Effector memory CD8-positive, alpha-beta T cell (primary cell): ENCODE measurements at places on chromosomes 2 and 18.

DNA sequence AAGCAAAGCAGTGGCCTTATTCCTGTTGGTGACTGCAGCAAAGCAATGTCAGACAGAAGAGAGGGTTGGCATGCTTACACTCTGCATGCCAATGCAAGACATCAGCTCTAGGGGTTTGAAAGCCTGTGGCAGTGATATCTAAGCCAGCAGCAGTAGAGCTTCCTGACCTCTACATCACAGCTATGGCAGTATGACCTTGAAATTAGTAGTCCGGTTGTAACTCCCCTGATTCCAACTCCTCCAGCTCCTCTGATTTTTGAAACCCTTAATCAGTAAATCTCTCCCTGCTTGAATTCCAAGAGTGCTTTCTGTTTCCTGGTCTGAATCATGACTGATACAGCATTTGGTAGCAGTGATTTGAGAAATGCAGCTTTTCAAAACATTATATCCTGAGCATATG lies 60.0 kb upstream of the LRP1B start:
- no peak for DNase-seq

- DNase-seq: no peak
These were observed 1135.6 kb upstream of the FAM98A start for GRCh38 chr2:34734662-34735061.

DNA sequence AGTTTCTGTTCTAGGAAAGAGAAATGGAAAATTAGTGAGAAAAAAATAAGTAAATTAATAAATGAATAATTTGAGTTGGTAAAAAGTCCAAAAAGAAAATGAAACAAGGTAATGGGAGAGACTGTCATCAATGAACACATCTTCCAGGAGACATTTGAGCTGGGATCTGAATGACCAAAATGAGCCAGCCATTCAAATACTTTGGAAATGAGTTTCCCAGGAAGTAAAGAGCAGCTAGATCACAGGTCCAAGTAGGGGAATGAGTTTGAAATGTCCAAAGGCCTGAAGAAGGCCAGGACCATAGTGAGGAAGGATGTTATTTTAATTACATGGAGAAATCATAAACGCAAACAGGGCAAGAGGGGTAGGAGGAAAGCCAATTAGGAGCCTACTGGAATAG lies 6.6 kb upstream of the DNAH7 start:
- DNase-seq: no peak

- DNase-seq: no peak
These were observed 2.1 kb downstream of the STK39 start for GRCh38 chr2:168245074-168245825.

GRCh38 chr18:55830544-55830943 lies 242.6 kb upstream of the TCF4 start:
- DNase-seq: no peak

- DNase-seq: no peak
These were observed 217.0 kb upstream of the UBE2E3 start for GRCh38 chr2:180763263-180763989.

DNA sequence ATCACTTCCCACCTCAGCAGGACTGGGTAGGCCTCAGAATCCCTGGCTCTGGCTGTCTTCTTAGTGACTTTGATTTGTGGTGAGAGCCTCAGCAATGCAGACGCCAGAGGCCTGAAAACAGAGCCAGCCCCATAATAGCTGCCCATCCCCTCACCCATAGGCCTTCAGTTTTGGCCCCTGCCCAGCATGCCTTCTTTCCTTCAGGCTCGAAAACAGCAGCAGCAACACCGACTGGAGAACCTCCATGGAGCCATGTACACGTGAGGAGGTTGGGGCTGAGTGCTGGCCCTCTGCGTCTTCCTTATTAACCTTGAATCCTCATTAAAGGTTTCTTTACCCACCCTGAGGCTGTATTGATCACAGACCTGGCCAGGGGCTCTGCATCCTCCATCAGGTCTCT lies 1.7 kb downstream of the RNF181 start:
- DNase-seq: no peak

GRCh38 chr2:209442939-209443338 lies 19.1 kb downstream of the MAP2 start:
- DNase-seq: no peak

GRCh38 chr2:203535784-203536585 lies 884 bp upstream of the RAPH1 start:
- no peak for DNase-seq

- peak; percentile 8 for DNase-seq
These were observed 78.8 kb upstream of the ATP8B1 start for GRCh38 chr18:57881818-57882413.

DNA sequence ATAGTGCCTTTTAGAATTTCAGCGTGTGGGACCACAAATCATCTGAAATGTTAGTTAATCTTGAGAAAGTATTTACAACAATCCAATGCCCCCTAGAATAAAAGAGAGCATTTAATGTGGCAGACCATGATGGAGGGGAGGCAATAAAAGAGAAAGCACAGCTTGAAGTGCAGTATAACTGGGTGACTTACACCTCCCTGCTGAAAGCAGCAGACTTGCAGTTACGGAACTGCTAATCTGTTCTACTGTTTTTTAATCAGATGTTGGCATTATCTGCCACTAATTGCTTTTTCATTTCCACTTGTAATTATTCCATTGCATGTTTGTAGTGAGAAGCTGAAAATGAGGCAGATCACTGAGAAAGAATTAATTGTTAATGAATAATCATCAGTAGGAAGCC lies 130.5 kb upstream of the ITGA4 start:
- no peak for DNase-seq

DNA sequence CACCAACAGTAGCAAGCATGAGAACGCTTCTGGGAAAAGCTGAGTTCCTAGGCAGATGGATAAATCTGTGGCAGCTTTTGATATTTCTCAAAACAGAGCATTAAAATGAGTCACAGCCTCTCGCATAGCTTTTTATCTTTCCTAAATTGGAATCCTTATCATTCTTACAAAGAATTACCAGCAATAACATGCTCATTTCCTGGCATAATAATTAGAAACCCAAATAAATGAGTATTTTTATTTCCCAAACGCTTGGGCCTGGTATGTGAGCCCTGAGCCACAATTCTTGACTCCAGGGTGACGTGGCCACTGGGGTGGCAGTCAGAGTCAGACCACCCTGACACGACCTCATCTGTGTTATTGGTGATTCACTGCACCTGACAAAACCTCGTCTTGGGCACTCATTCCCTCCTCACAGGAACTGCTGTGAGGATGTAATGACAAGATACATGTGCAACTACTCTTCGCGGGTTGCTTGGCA lies 210.7 kb downstream of the ARL4C start:
- DNase-seq: no peak

- no peak for DNase-seq
These were observed 133.5 kb upstream of the MGAT5 start for GRCh38 chr2:134120406-134120732.

DNA sequence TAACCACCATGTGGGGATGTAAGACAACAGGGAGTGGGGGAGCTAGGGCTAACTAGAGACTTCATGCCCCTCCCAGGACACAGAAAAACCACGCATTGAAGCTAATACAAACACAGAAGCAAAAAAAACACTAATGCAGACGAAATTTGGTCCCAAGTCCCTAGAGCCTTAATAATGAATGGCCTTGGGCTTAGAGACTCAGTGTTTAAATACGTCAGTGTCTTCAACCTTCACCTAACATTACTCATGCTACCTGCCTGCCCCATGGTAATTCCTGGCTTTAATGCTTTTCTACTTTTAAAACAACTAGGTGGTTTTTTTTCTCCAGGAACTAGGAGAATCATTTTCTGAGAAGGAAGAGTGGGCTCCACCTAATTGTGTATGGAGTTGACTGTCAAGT lies 64.1 kb upstream of the ITSN2 start:
- DNase-seq: no peak

GRCh38 chr2:217393585-217394032 lies 533.7 kb upstream of the TNP1 start:
- no peak for DNase-seq

DNA sequence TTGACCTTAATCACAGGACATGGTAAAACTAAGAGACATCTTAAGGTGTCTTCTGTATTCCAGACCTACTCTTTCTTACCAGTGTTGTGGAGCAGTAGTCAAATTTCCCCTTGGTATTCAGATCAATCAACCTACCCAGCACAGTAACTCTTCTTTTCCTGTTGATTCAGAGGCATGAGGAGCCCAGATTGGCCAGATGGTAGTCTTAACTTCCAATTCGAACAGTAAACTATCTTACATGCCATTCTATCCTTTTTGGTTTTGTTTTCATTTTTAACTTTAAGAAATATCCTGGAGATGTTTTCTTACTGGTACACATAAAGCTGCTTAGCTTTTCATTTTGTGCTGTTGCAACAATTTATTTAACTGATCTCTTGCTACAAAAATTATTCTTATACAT lies 630.3 kb upstream of the PKDCC start:
- DNase-seq: no peak

DNA sequence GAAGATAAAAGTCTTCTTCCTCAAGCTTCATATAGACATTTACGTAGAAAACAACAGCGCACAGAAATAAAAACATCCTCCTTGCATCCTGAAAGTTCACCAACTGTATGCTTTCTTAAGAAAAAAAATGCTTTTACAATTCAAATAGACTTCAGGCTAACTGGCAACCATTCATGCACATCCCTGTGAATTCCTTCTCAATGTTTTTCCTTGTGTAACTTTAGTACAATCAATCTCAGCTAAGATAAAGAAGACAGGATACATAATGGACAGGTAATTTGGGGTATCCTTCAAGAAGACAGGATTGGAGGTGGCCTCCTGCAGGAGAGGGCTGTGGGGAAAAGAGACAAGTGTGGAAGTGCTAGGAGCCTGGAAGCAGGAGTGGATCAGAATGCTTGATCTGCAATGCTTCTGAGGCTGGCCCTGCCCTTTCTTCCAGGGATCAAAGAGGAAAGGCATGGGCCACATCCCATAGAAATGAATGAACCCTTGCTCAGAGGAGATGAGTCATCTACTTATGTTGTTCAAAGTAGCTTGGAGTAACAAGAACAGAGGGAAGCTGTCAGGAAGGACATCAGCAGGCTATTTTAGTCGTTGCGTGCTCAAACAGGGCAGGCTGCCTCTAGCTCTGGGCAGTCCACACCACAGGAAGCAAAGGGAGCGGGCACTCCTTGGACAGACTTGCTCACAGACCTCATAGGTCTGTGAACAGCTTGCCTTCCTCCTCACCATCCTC lies 126.6 kb downstream of the TMEM131 start:
- DNase-seq: no peak

DNA sequence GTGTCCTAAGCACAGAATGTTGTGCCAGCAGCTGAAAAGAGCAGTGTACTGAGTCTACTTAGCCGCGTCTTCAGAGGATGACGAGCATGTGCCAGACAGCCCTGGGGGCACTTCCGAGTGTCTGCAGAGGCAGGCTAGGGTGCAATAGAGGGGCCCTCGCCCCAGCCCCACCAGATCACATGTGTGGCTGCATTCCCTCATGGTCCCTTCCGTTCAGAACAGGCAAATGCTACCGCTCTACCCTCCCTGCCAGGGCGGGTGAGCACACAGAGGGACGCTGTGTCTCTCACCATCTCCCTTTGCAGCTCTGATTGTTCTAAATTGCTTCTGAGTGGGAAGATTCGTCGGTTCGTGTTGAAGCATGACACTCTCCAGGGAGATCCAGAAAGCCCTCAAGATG lies 212.2 kb upstream of the RAB12 start:
- no peak for DNase-seq

GRCh38 chr18:68992719-68993482 lies 195.0 kb downstream of the CCDC102B start:
- DNase-seq: no peak

- DNase-seq: no peak
These were observed 699.6 kb downstream of the NYAP2 start for GRCh38 chr2:226098861-226099745.

DNA sequence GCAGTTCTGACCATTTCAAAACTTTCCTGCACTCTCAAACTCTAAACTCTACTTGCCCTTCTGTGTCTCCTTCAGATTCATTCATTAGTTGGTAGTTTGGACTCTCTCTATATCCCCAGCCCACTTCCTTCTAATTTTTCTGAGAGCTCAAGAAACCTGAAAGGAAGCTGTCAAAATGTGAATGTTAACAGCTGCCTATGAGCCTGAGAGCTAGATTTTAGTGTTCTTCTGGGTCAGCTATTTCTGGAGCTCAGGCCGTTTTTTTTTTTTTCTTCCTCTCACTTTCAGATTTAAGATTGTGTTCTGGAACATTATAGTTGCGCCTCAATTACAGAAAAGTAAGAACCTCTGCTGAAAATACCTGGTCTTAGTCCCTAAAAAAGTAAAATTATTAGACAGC lies 73.1 kb downstream of the RTN4 start:
- no peak for DNase-seq

DNA sequence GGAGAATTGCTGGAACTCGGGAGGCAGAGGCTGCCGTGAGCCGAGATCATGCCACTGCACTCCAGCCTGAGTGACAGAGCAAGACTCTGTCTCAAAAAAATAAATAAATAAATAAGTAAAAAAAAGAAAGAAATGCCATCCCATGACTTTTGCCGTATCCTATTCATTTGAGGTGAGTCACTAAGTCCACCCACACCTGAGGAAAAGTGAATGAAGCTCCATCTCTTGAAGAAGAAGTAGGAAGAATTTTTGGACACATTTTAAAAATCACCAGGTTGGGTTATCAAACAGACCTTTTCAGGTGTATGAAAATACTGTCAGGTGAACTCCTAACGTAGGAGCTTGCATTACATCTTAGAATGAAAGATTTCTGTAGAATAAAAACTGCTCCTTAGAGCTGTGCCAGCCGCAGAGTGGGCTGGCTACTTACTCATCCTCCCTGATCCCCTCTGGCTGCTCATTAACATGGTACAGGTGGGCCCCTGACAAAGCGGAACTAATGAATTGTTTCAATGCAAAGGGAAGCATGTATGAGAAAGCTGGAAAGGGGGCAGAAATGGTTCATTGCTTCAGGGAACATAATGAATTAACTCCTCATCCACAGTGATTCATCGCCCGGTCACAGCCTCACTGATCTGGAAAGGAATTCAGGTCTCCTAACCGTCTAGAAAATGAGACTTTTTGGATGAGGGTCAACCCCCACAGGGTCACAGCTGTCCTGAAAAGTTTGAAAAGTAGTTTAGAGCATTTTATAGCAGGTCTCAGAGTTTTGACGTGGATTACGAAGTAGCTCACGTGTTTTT lies 191.4 kb downstream of the SPP2 start:
- no peak for DNase-seq
